ENCODE measurements at places on chromosomes 12 and 14.

GRCh38 chr12:13183620-13184019 is 12.9 kb upstream of the EMP1 start:
- no peak for DNase-seq

DNA sequence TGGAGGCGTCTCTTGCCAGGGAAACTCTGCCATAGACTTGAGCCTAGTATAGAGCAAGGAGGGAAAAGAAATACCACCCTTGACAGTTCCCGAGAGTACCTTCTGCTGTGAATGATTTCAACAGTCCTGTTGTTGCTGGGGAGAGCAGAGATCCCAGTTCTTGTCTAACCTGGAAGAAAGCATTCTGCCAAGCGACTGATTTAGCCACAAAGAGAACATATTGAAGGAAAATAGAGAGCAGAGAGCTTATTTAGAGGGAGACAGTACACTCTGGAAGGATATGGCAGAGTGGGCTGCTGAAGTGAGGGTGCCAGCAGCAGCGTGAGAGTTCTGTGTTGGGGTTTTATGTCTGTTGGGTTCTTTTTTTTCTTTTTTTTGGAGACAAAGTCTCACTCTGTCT is 966.9 kb upstream of the TMEM132C start:
- no peak for DNase-seq

DNA sequence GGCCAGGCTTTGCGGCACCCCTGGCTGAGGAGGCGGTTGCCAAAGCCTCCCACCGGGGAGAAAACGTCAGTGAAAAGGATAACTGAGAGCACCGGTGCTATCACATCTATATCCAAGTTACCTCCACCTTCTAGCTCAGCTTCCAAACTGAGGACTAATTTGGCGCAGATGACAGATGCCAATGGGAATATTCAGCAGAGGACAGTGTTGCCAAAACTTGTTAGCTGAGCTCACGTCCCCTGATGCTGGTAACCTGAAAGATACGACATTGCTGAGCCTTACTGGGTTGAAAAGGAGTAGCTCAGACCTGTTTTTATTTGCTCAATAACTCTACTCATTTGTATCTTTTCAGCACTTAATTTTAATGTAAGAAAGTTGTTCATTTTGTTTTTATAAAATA is 9.9 kb downstream of the DYRK2 start:
- no peak for DNase-seq

- DNase-seq, result no peak
These were observed 56.4 kb upstream of the GRIP1 start for GRCh38 chr12:66735275-66735674.

GRCh38 chr12:79020106-79020505 is 155.5 kb downstream of the SYT1 start:
- DNase-seq, result no peak

- no peak for DNase-seq
These were observed 31.4 kb upstream of the AMN start for GRCh38 chr14:102891111-102891510.

GRCh38 chr12:43425361-43425760 is 126.6 kb downstream of the ADAMTS20 start:
- DNase-seq, result no peak

DNA sequence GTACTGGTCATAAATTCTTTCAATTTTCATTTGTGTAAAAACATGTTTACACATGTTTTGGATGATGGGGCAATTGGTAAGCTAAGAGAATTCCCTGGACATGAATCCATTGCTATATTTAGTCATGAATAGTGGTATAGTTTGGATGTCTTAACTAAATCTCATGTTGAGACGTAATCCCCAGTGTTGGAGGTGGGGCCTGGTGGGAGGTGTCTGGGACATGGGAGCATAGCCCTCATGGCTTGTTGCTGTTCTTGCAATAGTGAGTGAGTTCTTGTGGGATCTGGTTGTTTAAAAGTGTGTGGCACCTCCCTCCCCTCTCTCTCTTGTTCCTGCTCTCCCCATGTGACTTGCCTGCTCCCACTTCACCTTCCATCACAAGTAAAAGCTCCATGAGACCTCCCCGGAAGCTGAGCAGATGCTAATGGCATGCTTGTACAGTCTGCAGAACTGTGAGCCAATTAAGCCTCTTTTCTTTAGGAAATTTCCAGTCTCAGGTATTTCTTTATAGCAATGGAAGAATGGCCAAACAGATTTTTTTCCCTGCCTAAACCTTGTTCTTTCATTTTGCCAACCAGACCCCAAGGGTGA is 33.6 kb downstream of the CTSG start:
- DNase-seq, result no peak
